Adrenal gland (tissue), 19 donors: ENCODE measurements at places on chromosomes 2 and 18. TPM values are rescaled to one million over a fixed set of nuclear protein-coding genes. Genes with fewer than 3 reads are reported as not detected.

The SLC8A1 gene
- total RNA-seq: 128 TPM

The C2orf49 gene
- total RNA-seq: 9.9 TPM

The ALPP gene
- not detected for total RNA-seq

The SMARCAL1 gene
- 21.6 TPM for total RNA-seq

The SLC9A2 gene
- 0.26 TPM for total RNA-seq

The FBLN7 gene
- total RNA-seq: 5.6 TPM
